ENCODE measurements at places on chromosomes 1 and 21.

- DNase-seq = peak; percentile 54
These were observed 39.8 kb upstream of the LRP8 start for GRCh38 chr1:53367503-53368313.

DNA sequence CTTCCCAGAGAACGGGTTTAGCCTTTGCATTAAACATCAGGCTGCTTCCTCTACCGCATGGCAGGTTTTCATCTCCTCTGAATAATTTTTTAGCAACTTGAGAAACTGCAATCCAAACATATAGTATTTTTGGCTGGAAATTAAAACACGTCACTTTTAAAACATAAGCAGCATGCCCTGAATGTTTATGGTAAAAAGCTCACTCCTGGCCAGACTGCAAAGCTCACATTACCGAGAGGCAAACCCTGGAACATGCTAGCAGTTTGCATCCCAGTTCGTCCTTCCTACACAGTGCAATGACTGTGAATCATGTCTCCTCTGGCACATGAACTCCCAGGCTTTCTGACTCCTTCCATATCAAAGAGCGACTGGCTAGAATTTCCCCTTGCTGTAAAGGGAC lies 312.3 kb downstream of the RRAGC start:
- DNase-seq = no peak

GRCh38 chr1:35888255-35888654 lies 5.2 kb downstream of the AGO1 start:
- no peak for DNase-seq

DNA sequence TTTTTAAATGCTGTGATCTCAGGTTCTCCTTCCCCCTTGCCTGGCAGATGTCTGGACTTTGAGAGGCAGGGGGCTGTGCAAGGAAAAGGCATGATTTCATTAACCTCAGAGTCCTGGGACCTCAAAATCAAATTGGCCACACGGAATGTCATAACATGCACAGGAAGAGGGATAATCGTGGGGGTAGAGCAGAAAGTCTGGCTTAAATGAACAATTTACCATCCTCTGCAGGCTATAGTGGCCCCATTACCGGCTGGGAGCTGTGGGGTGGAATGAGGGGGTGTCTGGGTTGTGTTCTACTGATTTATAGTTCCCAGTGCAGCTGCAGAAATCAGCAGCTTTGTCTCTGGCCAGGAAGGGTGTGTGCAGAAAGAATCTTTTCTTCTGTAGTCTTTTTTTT lies 10.8 kb downstream of the OPRD1 start:
- no peak for DNase-seq

- no peak for DNase-seq
These were observed 3.8 kb upstream of the CD1B start for GRCh38 chr1:158335213-158335532.

- DNase-seq = no peak
These were observed 23.1 kb downstream of the TNN start for GRCh38 chr1:175090780-175091179.

DNA sequence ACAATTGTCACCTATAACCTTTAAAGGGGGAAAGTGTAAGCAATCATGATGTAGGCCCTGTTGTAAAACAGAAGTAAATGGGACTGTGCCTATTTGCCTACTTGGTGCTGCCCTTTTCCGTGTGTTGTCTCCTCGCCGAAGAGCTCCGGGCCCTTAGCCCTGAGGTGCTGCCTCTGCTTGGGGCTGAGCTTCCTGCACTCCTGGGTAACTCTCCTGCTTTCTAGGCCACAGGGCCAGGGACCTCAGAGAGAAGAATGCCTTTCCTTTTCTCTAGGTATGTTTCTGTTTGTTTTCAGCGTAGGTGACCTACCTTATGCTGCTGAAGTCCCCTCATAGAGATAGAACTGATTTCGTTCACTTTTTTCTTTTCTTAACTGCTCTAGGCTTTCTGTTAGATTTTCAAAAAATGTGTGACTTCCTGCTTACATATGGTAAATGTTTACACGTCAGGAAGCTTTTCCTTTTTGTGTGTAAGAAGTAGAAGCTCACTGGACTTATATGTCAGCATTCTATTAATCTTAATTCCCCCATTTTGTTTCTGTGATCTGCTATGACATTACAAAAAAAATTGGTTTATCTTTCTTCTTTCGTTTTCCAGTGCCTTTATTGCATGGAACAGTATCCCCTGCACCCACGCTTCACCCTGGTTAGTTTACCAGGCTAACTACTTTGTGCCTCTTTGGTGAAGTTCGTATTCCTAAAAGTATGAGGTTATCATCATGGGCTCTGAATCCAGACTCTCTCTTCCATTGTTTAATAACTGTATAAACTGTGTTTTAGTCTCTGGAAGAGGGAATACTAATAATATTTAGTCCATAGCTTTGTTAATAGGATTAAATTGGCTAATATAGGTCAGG lies 61.7 kb downstream of the ITSN1 start:
- DNase-seq = no peak

DNA sequence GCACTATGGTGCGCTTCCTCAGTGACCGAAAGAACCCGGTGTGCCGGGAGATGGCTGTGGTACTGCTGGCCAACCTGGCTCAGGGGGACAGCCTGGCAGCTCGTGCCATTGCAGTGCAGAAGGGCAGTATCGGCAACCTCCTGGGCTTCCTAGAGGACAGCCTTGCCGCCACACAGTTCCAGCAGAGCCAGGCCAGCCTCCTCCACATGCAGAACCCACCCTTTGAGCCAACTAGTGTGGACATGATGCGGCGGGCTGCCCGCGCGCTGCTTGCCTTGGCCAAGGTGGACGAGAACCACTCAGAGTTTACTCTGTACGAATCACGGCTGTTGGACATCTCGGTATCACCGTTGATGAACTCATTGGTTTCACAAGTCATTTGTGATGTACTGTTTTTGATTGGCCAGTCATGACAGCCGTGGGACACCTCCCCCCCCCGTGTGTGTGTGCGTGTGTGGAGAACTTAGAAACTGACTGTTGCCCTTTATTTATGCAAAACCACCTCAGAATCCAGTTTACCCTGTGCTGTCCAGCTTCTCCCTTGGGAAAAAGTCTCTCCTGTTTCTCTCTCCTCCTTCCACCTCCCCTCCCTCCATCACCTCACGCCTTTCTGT lies 7.3 kb upstream of the PIGV start:
- no peak for DNase-seq

DNA sequence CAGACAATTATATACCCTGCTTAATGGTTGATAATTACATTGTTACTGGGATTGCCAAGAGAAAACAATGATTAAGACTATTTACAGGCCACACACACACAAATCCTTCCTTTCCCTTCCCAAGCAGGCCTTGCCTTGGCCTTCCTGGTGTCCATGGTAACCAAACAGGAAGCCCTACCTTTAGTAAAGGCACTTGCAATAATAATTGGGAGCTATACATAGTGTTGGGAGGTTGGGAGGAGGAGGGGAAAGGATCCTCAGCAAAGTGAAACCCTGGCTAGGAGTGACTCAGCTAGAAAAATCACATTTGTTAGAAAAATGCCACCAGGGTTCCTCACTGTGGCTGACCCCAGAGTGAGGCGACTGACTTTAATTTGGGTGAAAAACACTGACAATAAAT lies 122.3 kb upstream of the ADAR start:
- DNase-seq = no peak

DNA sequence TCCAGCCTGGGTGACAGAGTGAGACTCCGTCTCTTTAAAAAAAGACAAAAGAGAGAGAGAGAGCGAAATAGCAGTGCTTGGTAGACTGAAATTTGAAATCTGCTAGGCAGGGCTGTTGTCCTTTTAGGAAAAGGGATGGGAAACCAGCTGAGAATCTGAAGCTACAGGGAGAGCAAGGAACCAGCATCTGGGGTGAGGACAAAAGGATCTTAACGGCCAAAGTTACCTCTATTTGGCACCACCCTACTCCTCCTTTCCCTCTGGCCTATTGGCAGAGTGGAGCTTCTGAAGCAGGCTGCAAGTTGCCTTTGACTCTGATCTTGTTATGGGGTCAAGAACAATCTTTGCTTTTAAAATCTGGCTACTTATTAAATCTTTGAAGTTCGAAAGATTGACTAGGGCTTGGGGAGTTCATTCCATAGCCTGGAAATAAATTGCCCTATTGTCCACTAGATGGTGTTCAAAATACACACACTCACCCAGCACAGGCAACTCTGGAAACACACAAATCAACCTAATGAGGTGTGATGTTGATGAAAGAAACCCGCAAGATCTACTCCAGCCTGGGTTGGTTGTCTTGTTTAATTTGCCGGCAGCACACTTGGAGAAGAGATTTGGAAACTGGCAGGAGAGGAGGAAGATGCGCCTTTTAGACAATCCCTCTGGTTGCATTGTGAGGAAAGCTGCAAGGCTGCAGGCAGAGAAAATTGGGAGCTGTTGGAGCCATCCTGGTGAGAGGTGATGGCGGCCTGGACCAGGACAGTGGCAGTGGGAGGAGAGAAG lies 16.5 kb upstream of the PARP1 start:
- no peak for DNase-seq

DNA sequence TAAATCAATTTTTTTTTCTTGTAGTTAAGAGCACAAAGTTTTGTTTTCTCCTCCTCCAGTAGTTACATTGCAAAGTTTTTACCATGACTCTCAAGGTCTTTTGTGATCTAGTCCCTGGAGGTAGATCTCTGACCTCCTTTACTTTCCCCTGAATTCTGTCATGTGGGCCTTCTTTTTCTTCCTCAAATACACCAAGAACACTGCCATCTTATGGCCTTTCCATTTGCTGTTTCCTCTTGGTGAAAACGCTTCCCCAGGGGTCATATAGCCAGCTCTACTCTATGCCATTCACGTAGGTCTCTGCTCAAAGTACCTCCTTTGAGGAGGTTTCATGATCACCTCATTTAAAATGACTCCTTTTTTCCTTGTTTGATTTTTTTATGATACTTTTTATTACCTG lies 2.7 kb downstream of the DDX20 start:
- DNase-seq = no peak

DNA sequence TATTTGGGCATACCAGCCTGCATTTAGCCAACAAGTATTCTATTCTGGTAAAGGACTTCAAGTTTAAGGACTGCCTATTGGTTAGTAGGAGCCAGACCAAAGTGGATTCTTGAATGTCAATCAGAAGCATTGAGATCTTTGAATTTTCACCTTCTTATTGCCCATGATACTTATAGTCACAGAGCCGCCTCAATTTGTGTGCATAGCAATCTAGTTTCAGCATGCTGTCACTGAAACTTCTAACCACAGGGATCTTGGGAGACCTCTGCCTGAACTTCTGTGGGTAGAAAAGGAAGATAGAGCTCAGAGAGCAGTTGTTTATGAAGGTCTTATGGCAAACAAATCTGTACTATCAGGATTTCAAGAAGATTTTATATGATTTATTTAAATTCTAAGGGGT lies 501.4 kb upstream of the USP24 start:
- no peak for DNase-seq

DNA sequence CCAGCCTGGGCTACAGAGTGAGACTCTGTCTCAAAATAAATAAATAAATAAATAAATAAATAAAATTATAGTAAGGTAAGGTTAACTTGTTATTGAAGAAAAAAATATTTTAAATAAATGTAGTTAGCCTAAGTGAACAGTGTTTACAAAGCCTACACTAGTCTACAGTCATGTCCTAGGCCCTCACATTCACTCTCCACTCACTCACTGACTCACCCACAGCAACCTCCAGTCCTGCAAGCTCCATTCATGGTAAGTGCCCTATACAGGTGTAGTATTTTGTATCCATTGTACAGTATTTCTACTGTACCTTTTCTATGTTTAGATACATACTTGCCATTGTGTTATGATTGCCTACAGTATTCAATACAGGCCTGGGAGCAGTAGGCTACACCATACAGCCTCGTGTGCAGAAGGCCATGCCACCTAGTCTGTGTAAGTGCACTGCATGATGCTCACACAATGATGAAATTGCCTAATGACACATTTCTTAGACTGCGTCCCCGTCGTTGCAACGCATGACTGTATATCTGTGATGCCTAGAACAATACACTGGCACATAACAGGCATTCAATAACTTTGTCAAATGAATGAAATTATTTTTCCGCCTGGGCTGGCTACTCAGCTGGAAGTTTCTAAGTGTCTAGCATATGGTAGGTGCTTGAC lies 14.8 kb downstream of the KCNN3 start:
- DNase-seq = no peak

- DNase-seq = no peak
These were observed 33.9 kb downstream of the LRRC40 start for GRCh38 chr1:70171512-70171911.

GRCh38 chr1:21293537-21294265 lies 3.4 kb upstream of the ECE1 start:
- DNase-seq = peak; percentile 19

DNA sequence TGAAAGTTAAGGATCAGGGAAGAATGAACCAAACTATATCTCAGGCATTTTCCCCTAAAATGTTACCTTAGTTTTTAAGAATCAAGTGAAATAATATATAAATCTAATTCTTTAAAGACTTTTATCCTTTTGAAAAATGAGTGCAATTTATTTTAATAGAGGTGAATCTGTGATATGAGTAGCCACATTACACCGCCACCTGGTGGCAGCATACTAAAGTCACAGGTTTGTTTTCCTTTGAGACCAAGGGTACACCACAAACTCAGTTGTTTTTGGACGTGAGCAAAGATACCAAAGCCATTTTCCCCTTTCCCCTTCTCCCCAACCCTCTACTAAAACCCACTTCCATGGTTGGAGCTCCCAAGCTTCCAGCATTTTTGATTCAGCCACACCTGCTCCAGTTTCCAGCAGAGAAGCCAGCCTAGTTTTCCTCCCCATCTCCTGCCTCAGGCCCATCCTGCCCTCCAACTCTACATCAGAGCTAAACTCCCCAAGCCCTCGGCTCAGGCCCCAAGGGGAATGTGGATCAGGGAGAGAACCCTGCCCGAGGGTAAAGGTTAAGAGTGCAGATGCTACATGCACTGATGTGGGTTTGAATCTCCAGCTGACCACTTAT lies 22.9 kb upstream of the LDLRAP1 start:
- peak; percentile 74 for DNase-seq

DNA sequence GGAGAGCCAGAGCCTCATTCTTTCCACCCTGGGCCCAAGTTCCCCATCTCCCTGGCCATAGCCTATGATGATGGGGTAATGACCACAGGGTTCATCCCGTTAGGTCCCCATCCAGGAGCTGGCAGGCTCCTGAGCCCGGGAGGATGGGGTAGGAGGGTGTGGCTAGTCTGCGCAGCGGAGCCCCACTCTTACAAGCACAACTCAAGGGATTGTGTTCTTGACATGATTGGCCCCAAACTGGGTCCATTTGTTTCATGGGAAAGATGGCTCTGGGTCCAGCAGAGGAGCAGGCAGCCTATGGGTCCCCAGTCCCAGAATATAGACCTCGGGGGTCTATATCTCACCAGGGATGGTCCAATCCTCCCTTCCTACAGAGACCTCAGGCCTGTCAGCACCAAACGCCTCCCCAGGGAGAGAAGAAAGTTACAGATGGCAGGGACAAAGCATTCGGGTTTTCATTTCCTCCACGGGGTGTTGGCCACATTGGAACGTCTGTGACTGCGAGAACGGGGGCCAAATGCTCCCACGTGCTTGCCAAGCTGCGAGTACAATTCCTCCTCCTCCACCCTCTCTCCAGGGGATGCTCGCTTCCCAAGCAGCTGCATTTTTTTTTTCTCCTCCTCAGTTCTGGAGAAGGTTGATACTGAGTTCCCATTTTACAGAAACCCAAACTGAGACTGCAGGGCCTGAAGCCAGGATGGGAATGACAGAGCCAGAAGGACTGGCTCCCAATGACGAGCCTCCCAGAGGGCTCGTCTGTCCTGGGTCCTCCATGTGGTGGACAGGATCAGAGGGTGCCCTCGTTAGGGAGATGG lies 71.0 kb downstream of the DHRS3 start:
- no peak for DNase-seq
